ENCODE measurements at places on chromosomes 5 and 9. TPM values are rescaled to one million over a fixed set of nuclear protein-coding genes. Genes with fewer than 3 reads are reported as not detected.

Gene GARIN3
- total RNA-seq, result not detected

Gene PSMD5
- total RNA-seq, result 65.8 TPM

DNA sequence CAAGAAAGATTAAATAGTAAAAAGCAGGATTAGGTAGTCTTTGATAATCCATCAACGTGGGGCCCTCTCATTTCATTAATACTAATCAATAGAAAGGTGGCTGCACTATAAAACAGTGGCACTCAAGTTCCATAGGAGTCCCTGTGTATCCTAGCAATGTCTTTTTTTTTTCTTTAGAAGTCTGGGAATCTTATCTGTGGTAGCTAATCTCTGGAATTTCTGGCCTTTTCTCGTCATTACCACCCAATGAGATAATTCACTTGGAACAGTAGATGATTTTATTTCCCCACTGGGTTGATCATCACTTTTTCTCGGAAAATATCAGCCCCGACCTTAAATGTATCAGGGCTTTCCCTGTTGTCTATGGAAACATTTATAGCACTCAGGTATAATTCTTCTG, 86.8 kb upstream of the CDH6 start:
- no peak for DNase-seq

DNA sequence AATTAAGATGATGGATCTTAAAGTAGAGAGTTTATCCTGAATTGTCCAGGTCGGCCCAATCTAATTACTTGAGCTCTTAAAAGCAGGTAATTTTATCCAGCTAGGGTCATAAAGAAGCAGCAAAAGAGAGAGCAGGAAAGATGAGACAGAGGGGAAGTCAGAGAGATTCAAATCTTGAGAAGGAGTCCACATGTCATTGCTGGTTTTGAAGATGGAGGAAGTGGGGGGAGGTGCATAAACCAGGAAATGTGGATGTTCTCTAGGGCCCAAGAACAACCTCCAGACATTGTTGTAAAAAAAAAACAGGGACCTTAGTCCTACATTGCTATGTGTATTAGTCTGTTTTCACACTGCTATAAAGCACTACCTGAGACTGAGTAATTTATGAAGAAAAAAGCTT, 66.4 kb downstream of the SLCO4C1 start:
- DNase-seq, result no peak

- no peak for DNase-seq
Measured at GRCh38 chr5:14136228-14136627, 6.9 kb upstream of the TRIO start.

DNA sequence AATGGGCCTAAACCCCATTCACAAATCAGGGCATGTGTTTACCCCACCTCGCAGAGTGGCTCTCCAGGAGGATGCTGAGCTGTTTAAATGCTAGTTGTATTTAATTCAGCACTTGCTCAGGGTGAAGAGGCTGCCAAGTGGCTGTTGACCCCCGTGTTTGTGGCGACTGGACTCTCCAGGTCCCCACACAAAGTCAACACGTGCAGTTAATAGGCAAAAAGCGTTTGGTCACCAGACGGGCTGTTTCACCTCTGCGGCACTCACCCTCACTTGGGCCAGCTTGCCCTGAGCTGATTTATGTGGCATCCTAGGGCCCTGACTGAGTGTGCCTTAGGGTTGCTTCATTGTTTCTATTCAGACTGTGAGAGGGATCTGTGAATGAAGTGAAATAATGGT, 152.3 kb downstream of the GAS1 start:
- no peak for DNase-seq

DNA sequence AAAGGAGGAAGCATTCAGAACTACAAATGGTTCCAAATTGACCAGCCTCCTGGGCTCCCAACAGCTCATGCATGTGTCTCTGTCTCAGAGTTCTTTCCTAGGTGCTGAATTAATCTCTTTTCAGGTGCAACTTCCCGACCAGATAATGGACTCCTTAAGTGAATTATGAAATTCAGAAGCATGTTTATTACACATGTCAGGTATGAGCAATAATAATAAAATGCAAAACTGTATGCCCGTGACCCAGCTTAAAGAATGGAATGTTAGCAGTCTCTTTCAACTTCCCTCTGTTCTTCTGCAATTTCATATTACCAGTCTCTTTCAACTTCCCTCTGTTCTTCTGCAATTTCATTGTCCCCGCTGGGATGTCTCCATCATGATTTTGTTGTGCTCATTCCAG, 60.4 kb downstream of the FBXL7 start:
- no peak for DNase-seq

DNA sequence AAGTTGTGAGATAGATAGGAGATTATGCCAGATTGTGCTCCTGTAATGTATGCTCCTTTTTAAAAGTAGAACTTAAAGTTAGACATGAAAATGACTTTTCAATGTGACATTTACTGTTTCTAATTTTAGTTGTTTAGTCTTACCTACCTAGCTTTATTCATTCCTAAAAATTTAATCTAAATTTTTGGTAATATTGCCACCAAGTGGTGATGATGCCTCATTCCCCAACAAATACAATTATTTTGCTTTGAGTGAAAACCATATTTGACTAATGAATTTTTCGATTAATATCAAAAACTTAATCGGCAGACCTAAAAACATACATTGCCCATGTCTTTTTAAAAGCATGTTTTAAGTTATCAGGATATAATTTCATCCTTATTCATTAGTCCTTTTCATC, 25.6 kb downstream of the PPWD1 start:
- no peak for DNase-seq
